Testis (tissue), 5 donors: ENCODE measurements at places on chromosomes 16 and 17. TPM values are rescaled to one million over a fixed set of nuclear protein-coding genes. Genes with fewer than 3 reads are reported as not detected.

DNA sequence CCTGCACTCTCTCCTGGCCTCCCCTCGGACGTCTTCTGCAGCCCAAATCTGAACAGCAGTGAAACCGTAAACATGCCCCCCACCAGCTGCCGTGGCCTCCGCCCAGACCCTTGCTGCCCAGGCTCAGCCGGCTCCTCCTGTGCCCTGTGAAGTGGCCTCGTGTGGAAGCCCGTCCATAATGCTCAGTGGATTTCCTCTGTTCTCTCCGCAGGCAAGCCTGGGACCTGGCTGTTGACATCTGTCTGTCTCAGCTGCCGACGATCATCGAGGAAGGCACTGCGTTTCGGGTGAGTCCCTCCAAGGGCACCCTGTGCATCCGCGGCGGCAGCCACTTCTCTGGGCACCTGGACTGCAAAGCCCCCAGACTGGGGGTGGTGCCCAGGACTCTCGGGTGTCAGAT lies 153.9 kb upstream of the CHMP6 start:
- H3K36me3 ChIP-seq = no peaks in the 10 kb centered on the region
- no peak overlapping the region for H3K27ac ChIP-seq
- no peak overlapping the region for H3K4me3 ChIP-seq
- peaks cover 5% of the 10 kb centered on the region for H3K4me1 ChIP-seq

DNA sequence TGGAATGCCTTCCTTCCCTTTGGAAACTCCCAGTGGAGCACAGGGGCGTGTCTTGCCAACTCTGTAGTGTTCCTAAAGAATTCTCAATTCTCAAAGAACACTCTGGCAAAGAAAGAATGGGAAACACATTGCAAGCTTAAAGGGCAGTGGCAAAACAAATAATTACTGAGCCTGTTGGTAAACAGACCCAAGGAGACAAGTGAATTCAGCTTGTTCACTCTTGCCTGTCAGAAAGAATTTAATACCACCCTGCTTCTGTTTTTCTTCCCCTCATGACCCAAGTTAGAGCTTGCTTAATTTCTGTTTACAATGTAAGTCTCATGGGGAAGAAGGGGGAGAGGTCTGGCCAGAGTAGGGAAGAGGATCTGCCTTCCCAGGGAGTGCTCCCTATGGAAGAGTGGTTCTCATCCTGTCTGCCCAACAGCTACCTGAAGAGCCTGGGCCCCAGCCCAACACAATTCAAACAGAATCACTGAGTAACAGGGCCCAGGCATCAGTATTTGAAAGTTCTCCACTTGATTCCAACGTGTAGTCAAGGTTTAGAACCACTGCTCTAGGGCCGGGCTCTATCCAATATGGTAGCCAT lies 386.0 kb downstream of the SLC39A11 start:
- no peaks in the 10 kb centered on the region for H3K27me3 ChIP-seq
- H3K36me3 ChIP-seq = no peaks in the 10 kb centered on the region
- H3K27ac ChIP-seq = no peak overlapping the region
- H3K4me1 ChIP-seq = no peaks in the 10 kb centered on the region
- DNase-seq = no peak

DNA sequence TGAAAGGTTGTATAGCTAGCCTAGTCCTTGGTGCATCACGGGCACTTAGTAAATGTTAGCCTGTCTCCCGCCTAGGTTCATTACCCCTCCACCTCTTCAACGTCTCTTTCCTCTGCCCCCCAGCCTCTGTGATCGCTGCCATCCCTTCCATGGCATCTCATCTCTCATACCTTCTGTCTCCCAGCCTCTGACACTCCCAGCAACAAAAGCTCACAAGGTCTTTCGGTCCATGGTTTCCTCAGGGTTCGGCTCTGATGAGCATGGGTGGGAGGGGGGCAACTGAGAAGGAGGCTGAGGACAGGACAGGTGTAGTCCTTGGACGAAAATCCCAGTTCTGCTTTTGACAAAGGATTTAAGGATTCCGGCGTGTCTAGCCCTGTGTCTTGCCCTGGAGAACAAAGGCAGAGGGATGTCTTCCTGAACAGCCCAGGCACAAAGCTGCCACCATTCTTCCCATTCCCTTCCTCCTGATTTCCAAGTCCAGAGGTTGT lies 16.7 kb downstream of the CCR7 start:
- no peak overlapping the region for H3K4me3 ChIP-seq
- H3K27ac ChIP-seq = peak overlapping the region; percentile 46
- no peak for DNase-seq
- peaks cover 54% of the 10 kb centered on the region for H3K4me1 ChIP-seq
- no peaks in the 10 kb centered on the region for H3K27me3 ChIP-seq

PLXDC1 gene
- 9.6 TPM for total RNA-seq

CDH5 gene
- total RNA-seq = 40.6 TPM

CD300E gene
- not detected for total RNA-seq

DNA sequence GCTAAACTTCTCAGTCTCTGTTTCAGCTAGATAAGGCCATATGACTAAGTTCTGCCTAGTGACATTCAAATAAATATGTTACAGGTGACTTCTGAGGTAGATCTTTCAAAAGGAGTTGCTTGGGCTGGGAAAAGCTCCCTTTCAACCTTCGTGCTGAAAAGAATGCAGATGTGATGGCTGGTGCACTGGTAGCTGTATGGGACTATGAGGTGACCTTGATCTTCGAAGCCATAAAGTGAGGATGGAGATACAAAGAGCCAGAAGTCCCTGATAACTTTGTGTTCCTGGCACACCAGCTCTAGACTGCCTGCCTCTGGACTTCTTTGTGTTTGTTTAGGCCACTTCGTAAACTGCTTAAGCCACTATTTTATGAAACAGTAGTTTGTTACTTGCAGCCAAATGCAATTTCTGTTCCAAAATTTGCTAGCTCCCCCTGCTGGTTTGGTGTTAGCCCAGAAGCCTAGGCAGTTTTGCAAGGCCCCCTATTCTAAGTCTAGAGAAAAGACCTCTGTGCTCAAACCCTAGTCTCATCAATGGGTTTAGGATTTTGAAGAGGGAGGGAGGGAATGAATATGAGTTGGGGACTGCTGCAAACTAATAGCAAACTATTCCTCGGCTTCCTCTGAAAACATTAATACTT lies 23.3 kb upstream of the ERCC4 start:
- no peaks in the 10 kb centered on the region for H3K27me3 ChIP-seq
- DNase-seq = no peak
- no peaks in the 10 kb centered on the region for H3K4me1 ChIP-seq
- H3K27ac ChIP-seq = no peak overlapping the region
- no peaks in the 10 kb centered on the region for H3K36me3 ChIP-seq

- H3K4me3 ChIP-seq = peak overlapping the region; percentile 85
- no peaks in the 10 kb centered on the region for H3K27me3 ChIP-seq
- H3K4me1 ChIP-seq = peaks cover 13% of the 10 kb centered on the region
- no peak for DNase-seq
- peak overlapping the region; percentile 90 for H3K27ac ChIP-seq
Observed at GRCh38 chr16:1610899-1611632, 806 bp downstream of the IFT140 start.

DNA sequence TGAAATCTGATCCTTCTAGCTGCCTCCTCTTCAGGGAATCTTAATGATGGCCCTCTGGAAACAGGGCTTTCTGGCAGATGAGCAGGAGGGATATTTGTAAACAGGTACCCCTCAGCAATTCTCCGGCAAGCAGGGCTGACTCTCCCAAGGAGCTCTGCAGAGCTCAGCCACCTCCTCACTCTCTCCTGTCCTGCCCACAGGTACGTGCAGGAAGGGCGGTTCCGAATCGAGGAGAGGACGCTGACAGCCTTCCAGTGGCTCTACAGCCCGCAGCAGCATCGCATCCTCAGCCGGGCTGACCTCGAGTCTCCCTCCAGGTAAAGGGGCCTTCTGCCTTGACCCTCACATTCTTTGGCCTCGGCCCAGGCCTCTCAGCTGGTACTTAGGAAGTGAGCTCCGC lies 20.7 kb upstream of the CCDC92B start:
- no peaks in the 10 kb centered on the region for H3K27me3 ChIP-seq
- no peaks in the 10 kb centered on the region for H3K36me3 ChIP-seq
- H3K4me1 ChIP-seq = no peaks in the 10 kb centered on the region
- no peak overlapping the region for H3K27ac ChIP-seq
- no peak overlapping the region for H3K4me3 ChIP-seq
